WERI-Rb-1 (cell line): ENCODE measurements at places on chromosomes 3 and 15.

GRCh38 chr3:127175272-127175671 lies 17.7 kb upstream of the PRR23E start:
- DNase-seq: no peak

DNA sequence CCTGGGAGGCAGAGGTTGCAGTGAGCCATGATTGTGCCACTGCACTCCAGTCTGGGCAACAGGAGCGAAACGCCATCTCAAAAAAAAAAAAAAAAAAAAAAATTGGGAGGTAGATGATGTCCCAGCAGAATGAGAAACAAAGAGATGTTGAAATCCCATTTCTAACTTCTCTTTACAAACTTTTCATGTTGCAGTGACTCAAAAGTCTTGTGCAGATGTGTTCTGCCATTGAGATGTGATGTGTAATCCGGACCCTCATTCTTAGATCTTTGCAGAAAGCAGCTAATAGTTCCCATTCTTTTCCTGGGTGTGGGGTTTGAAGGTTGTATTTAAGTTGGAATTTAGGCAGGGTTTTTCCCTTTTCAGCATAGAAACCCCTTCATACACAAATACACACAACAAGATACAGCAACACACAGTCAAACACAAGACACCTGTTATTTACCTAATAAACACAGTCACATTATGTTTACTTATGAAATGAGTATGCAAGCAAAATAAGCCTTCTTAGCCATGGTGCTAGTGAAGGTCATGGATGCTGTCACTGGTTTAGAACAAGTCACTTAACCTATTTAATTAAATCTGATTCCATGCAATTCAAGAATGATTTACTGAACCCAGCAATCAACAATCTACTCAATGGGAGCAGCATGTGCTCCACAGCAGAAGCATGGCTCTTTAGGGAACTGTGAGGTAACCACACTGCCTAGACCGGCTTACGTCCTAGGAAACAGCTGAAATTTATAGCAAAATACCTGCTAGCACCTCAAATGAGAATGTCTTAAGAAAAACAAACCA lies 14.9 kb downstream of the SIAH2 start:
- DNase-seq: no peak

- DNase-seq: no peak
Observed at GRCh38 chr3:110544730-110545129, 526.9 kb upstream of the NECTIN3 start.

DNA sequence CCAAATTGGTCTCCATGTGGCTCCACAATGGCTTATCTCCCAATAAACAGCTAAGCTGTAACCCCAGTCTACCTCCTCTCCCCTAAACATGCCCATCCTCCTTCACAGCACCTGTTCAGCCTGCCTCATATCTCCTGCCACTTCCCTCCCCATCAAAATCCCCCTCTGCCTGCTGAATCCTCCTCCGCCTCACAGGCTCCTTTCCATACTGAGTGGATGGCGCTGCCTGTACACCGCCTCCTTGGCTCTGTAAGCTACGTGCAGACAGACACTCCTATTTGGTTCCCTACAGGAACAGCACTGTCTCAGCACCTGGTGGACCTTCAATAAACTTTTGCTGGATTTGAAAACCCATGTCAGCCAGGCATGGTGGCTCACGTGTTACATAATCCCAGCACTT lies 53.7 kb downstream of the ADCY5 start:
- DNase-seq: no peak

DNA sequence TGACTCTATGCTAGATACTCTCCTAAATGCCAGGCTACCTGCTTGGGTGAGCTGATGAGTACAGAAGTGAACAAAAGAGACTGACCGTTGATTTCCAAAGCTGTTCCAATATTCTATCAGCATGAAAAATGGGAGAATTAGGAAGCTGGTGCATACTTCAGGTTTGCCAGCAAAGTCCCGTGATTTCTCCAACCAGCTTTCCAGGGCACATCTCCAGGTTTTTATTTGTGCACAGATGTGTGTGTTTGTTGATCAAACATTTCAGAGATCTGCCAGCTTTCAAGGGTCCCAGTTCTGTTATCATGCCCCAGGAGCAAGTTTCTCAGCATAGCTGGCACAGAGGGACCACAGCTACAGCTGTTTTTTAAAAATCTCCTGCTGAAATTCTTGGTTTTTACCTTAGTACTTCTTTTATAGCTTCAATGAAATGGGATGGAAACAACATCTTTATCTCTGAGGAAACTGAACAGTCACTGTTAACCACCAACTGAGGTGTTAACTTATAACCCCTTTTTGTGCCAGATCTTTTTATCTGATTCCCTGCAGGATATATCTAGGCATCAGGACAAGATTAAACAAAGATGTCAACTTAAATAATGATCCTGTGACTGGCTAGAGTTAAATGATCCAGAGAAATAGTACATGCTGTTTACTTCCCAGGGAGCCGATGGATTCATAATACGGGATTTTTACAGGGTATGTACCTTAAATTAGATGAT lies 380.8 kb downstream of the GRM7 start:
- DNase-seq: no peak

- no peak for DNase-seq
Observed at GRCh38 chr15:45821390-45821789, 186.6 kb downstream of the SQOR start.

- no peak for DNase-seq
Observed at GRCh38 chr15:25504307-25504706, 65.5 kb upstream of the UBE3A start.

DNA sequence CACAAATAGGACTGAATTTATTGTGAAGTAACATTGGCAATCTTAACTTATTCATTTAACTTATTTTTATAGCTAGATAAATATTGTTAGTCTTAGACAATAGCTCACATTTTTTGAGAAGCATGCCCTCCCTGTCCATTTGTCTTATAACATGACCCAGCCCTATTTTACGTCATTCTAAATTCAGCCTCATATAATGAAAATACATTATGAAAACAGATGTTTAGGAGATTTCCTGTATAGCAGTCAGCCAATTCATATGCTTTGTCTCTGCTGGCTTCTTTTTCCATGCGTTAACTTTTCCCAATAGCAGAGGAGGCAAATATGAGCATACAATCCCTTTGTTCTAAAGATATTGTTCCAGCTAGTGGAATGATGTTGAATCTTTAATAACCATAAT lies 29.3 kb downstream of the CD200 start:
- DNase-seq: no peak
